ENCODE measurements at places on chromosomes 7 and 10.

- no peak for DNase-seq
Observed at GRCh38 chr7:131431289-131431688, 103.6 kb downstream of the MKLN1 start.

- no peak for DNase-seq
Observed at GRCh38 chr7:42289473-42289872, 52.5 kb upstream of the GLI3 start.

GRCh38 chr10:114678820-114679219, 20.7 kb upstream of the ABLIM1 start:
- DNase-seq: no peak

GRCh38 chr7:80635998-80636397, 2.4 kb upstream of the CD36 start:
- DNase-seq: no peak

GRCh38 chr7:73829921-73830680, 695 bp upstream of the CLDN4 start:
- no peak for DNase-seq

- no peak for DNase-seq
Observed at GRCh38 chr7:30322271-30323005, 38.0 kb downstream of the ZNRF2 start.

GRCh38 chr10:34824870-34825269, 9.8 kb upstream of the PARD3 start:
- peak; percentile 28 for DNase-seq

DNA sequence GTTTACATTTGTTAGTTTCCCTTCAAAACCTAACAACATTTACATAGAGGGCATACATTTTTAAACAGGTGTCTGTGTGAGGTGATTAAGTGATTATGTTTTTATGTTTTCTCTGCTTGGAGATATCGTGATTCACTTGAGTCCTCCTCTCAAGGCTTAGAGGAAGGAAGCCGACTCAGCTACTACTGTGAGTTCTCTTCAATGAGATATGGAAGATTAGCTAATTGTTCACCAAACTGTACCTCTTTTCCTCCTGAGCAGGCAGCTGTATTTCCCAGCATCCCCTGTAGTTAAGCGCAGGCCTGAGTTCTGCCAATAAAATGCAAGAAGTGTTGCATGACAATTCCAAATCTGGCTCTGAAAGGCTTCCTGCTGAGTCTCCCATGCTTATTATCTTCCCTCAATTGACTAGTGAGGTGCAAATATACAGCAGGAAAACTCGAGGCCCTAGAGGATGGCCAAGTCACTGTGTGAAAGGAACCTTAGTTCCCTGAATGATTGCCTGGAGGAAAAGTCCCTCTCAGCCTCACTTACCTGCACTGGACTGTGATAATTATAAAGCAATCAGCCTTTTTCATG, 528.7 kb downstream of the GRM8 start:
- no peak for DNase-seq

- DNase-seq: no peak
Observed at GRCh38 chr10:90274721-90275468, 573.5 kb downstream of the KIF20B start.

GRCh38 chr10:15588635-15589508, 130.8 kb downstream of the ITGA8 start:
- DNase-seq: no peak

DNA sequence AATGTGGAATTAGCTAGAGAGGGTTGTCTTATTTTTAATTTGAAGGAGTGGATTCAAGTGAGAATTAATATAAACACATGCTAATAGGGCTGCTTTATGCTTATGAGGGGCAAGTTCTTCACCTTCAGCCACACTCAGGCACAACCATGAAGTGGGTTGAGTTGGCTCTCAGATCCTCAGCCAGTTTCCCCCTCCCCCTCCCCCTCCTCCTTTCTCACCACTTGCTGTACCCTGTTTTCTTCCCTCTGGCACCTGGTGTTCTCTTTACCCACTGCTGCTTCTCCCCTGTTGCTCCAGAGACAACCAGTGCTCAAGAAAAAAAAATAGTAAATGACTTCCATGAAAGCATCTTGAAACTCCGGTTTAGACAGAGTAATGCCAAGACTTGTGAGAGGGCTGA, 1083.3 kb downstream of the CNTNAP2 start:
- DNase-seq: no peak

DNA sequence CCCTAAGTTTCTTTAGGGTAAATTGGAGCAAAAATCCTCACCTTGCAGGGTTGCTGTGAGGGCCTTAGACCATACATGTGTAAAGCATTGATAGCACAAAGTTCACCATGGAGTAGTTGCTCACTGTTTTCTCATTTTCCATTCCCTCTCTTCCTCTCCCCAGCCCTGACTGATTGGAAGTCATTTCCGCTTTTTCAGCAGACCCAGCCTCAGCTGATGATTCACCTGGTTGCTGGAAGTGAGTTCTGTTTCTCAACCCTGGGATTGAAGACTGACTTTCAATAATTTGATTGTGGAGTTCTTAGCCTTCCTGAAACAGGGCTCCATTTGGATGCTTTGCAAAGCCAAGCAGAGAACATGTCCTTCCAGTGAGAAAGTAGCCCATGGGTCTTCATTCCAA, 107.0 kb downstream of the PLXNA4 start:
- DNase-seq: no peak

- DNase-seq: no peak
Observed at GRCh38 chr7:130361681-130362080, 17.1 kb downstream of the CPA5 start.

GRCh38 chr7:27211764-27212204, 11.9 kb upstream of the HOXA13 start:
- no peak for DNase-seq

GRCh38 chr7:141154131-141154732, 80.4 kb downstream of the TMEM178B start:
- DNase-seq: no peak

DNA sequence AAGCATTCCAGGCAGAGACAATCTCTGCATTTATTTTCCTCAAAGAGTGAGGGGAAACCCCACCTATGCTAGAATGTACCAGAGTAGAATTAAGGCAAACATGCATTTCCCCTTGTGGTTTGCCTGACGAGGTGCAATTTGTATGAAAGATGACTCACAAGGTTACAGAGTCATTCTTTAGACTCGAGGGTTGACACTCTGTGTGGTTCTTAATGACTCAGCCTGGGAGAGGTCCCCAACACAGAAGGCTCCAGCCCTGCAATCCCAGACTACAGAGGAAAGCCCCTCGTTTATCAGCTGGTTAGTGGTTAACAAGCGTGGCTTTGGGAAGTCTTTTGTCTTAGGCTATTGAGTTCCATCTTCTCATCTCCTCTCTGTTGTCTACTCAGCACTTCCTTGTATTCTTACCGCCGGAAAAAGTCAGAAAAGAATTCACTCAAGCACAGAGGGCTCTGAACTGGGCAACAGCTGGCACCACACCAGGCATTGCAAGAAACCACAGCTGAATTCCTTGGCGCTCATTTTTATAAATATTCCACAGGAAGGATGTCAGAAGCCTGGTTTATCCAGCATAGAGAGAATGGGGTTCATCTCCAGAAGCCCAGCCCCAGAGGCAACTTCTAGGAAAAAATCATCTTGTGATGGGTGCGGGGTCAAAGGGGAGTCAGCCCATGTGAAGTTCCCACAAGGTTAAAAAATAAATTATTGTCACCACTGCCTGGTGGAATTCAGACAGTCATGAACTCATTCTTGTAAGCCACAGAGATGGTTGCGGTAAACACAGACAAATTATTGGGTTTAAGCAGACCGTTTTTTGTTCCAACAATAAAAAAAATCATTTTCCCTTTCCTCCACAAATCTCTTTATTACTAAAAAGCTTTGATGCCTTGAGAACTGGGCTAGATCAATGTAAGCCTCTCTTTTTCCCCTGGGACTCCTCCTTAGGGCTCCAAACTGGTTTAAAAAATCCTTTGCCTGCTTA, 24.5 kb upstream of the SVIL start:
- DNase-seq: peak; percentile 100

GRCh38 chr7:47946581-47947354, 1.5 kb downstream of the PKD1L1 start:
- DNase-seq: no peak

DNA sequence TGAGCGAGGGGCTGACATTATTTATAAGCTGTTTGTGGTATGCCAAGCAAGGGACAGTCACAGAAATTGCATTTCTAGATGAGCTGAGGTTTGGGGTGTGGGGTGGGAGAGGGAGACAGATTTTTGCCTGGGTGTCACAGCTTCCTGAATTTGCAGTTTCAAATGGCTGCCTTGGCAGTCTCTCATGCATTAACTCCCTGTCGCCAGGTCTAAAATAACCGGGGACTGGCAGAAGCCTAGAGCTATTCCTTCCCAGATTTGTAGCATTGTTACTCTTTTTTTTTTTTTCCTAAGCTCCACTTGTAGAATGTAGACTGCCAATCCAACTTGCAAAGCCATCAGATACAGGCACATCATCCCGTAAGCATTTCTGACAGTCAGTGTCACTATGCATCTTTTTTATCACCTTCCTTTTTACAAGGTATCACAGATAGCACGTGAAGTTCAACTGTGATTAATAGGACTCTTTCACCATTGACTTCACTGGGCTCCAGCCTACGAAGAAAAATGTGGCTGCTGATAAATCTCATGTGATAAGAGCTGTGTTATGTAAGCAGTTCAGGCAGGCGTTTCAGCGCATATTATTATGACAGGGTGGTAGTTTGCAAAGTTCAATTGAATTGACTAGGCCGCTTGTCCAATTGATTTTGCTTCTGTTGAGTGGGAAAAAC, 130.7 kb upstream of the CELF2 start:
- no peak for DNase-seq

DNA sequence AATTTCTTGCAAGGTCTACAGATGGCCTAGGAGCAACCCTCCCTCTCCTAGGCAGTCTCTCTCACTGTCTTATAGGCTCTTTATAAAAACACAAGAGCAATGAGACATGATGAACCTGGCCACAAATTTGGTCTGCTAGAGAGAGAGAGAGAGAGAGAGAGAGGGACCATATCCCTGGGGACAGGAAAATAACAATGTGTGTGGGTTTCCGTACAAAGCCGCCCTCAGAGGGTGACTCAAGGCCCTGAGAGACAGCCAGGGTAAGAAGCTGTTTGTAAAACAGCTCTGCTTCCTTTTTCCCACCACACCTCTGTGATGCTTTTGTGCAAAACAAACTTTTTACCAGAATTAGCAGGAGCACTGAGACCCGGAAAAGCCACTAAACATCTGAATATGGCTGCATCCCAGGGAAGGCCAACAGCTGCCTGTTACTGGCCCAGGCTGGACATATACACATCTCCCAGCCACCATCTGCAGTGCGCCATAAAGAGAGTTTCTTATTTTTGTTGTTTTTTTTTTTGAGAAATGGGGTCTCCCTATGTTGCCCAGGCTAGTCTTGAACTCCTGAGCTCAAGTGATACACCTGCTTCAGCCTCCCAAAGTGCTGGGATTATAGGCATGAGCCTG, 18.4 kb downstream of the GIMAP5 start:
- no peak for DNase-seq

DNA sequence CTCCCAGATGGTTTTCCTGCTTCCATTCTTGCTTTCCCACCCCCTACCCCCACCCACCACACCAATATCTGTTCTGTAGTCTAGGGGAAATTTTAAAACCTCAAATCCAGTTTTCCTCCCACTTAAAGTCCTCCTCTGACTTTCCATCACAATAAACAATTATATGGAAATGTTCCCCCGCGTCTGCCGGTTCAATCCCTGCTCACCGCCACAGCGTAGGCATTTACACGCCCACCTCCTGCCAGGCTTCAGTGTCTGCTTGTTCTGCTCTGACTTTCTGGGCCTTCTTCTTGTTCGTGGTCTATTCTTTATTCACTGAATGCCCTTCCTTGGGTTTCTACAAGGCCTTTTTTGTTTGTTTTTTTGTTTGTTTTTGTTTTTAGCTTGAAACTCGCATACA, 633.0 kb upstream of the MKI67 start:
- DNase-seq: no peak

GRCh38 chr10:78515038-78515872, 481.6 kb downstream of the RPS24 start:
- no peak for DNase-seq

- DNase-seq: no peak
Observed at GRCh38 chr7:11294218-11294617, 320.5 kb downstream of the PHF14 start.

DNA sequence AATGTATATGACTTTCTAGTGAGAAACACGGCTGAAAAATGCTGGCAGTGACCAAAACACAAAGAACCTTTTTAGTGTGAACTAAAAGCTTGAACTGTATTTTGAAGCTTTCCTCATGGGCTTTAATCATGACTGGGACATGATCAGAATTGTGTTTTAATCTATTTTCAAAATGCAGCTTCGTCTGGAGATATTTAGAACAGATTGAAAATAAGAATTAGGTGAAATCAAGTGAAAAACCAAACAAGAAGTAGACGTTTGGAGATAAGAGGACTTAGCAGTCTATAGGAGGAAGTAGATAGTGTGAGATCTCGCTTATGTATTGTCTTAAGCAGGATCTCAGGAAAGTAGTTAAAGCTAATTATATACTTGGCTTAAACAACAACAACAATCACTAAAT, 865.4 kb upstream of the MBL2 start:
- DNase-seq: no peak

- no peak for DNase-seq
Observed at GRCh38 chr7:37488163-37488764, 39.6 kb upstream of the ELMO1 start.

DNA sequence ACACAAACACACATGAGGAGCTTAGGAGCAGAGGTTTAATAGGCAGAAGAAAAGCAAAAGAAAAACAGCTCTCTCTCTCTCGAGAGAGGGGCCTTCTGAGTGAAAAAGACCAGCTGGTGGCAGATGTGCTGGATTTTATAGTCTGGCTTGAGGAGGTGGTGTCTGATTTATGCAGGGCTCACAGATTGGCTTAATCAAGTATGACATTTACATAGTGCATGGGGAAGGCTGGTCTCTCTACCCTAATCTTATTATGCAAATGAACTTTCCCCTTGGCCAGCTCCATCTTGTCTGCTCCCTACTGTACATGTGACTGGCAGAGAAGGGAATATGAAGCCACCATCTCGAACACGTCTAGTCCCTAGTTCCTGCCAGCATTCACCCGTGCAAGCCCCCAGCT, 219.5 kb upstream of the ZNF804B start:
- no peak for DNase-seq

GRCh38 chr10:30170814-30171213, 111.4 kb upstream of the JCAD start:
- DNase-seq: no peak

GRCh38 chr10:110224992-110225391, 17.6 kb downstream of the MXI1 start:
- DNase-seq: no peak

- no peak for DNase-seq
Observed at GRCh38 chr7:91566402-91566732, 302.1 kb downstream of the FZD1 start.

GRCh38 chr10:90592638-90593302, 265.1 kb downstream of the HTR7 start:
- peak; percentile 33 for DNase-seq

DNA sequence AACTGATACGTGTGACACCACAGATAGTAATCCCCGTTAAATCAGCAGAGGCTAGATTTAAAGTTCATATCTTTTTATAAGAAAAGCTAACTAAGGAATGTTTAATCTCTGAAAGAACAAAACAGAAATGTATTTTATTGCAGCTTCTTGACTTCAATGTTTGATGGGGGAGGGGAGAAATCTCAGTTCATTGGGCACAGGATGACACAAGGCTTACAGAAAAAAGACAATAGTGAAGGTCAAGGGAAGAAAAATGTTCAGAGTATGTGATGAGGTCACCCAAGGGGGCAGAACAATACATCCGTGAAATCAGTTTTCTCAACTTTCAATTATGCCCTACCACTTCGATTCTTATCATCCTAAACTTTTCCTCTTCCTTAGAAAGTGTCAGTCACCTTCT, 102.9 kb downstream of the ELAPOR2 start:
- no peak for DNase-seq

Measured in SW 1271 (cell line).